ENCODE measurements at places on chromosomes 4 and X. TPM values are rescaled to one million over a fixed set of nuclear protein-coding genes. Genes with fewer than 3 reads are reported as not detected.

- no peak for DNase-seq
Observed at GRCh38 chr4:24774452-24774851, 20.9 kb upstream of the SOD3 start.

The PDCL2 gene
- total RNA-seq: not detected

DNA sequence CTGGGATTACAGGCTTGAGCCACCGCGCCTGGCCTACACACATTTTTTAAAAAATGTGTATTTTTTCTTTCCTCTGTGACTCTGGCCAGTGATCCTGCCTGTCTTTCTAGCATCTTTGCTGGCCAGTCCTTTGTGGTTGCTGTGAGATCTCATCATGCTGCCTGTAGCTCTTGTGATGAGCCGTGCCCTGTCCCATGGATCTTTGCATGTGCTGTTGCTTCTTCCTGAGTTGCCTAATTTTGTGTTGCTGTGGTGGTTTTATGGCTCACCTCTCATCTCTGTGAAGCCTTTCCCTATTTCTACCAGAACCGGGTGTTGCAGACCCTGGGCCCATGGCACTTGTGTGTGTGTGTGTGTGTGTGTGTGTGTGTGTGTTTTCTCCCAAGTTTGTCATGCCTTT, 8.3 kb downstream of the NSD2 start:
- DNase-seq: no peak

DNA sequence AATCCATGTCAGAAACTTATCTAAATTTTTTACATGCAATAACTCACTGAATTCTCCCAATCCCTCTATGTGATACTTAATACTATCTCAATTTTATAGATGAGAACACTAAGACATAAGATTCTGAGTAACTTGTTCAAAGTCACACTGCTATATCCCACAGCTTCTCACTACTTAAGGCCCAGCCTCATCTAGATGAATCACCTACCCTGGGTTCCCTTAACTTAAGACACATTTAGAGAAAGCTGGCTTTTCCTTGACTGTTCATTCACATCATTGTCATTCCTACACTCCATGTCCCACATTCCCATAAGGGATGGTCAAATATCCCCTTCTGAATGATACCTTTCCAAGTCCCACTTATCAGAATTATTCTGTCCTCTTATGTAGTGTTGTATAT, 21.0 kb downstream of the TNIP3 start:
- no peak for DNase-seq

- DNase-seq: no peak
Observed at GRCh38 chr4:149708513-149709130, 107.0 kb downstream of the IQCM start.

- DNase-seq: no peak
Observed at GRCh38 chr4:40196724-40197281, at the start of gene RHOH. Gene RHOH, plus strand, starts transcription at chr4:40197031. Its CDS starts 46,356 bp downstream, at chr4:40243387.

The NUDT10 gene
- not detected for total RNA-seq

DNA sequence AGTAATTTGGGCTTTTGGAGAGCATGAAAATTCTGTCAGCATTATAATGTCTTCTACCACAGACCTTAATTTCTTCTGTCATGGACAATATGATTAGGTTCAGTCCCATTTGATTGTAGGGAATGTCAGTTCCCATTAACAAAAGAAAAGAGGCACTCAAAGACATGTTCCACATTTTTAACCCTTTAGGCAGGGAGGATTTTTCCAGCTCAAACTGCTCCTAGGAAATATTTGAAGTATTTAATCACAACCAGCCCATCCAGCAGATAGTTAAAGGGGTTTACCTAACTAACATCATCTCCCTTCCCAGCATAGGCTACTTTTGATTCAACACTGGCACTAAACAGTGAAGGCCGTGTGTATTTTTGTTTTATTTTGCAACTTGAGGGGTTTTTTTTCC, 256.0 kb downstream of the DHX15 start:
- no peak for DNase-seq

- no peak for DNase-seq
Observed at GRCh38 chr4:1336088-1336491, 10.9 kb upstream of the UVSSA start.

- DNase-seq: no peak
Observed at GRCh38 chrX:37640142-37640541, 45.4 kb upstream of the XK start.

The SSX4 gene
- total RNA-seq: not detected

Measured in MG63 (cell line).